ENCODE measurements at places on chromosomes 11 and 22. TPM values are rescaled to one million over a fixed set of nuclear protein-coding genes. Genes with fewer than 3 reads are reported as not detected.

DNA sequence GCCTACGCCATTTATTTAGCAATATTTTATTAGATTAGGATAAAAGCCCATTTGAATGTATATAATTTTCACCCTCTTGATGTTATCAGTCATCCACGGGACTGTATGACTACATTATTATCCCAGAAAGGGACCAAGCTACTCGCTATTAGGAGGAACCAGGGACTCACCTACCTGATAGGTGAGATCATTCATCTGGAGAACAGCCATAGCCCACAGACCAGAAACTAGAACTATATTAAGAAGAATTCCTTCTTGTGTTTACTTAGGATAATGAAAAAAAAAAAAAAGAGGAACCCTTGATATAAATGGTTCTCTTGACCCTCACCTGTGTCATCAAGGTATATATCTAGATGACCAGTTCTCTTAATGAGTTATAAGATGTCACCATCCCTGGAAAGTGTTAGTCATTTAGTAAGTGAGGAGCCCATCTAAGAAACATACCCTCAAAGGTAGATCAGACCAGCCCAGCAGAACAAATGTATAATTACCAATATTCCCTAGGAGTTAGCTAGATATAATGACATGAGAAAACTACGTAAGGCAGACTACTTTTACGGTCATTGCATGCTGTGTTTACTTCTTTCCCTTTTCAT lies 8.0 kb downstream of the SIK3 start:
- H3K4me1 ChIP-seq = peaks cover 6% of the 10 kb centered on the region
- no peak for DNase-seq
- H3K27me3 ChIP-seq = no peaks in the 10 kb centered on the region
- no peaks in the 10 kb centered on the region for H3K36me3 ChIP-seq

GRCh38 chr11:83070731-83071566 lies 748 bp downstream of the RAB30 start:
- no peaks in the 10 kb centered on the region for H3K27me3 ChIP-seq
- peak overlapping the region; percentile 47 for H3K4me3 ChIP-seq
- H3K36me3 ChIP-seq = peaks cover 8% of the 10 kb centered on the region
- H3K4me1 ChIP-seq = peaks cover 8% of the 10 kb centered on the region

GRCh38 chr11:66625041-66625751 lies 8.8 kb downstream of the RBM14 start:
- H3K27me3 ChIP-seq = no peaks in the 10 kb centered on the region
- DNase-seq = no peak
- H3K4me1 ChIP-seq = peaks cover 9% of the 10 kb centered on the region
- no peak overlapping the region for H3K27ac ChIP-seq

DNA sequence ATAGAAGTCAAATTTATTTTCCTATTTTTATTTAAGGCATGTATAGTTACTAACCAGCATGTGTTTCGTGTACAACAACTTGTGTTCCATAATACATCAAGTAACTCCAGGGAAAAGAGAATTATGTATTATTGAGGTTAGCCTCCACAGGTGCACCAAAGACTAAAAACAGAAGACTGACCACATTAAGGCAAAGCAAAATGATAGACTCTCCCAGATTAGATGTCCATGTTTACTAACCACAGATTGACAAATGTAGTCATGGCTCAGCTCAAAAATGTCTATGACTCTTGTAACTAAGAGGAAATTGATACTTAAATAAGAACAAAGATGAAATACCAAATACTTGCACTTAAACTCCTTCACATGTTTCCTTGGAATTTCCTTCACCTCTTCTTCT lies 238.5 kb downstream of the METTL15 start:
- H3K4me3 ChIP-seq = no peak overlapping the region
- DNase-seq = no peak
- H3K36me3 ChIP-seq = no peaks in the 10 kb centered on the region
- no peak overlapping the region for H3K27ac ChIP-seq

DNA sequence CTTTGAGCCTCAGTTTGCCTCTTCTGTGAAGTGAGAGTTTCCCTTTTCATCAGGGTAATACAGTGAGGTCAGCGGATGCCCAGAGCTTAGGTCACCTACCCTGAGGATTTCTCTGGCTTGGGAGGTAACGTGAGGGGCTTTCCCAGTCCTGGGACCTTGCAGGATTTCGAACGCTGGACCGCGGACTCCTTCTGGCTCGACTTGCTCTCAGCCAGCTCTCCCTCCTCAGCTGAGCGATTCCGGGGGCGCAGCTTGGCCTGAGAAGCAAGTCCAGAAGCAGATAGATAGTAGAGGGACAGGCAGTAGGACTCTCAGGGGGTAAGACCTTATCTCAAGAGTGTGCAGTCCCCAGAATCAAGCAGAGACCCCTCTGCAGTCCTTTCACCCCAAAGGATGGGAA lies 24.0 kb downstream of the TNKS1BP1 start:
- no peak for DNase-seq
- H3K36me3 ChIP-seq = peaks cover 28% of the 10 kb centered on the region
- H3K4me1 ChIP-seq = peaks cover 3% of the 10 kb centered on the region
- H3K27me3 ChIP-seq = no peaks in the 10 kb centered on the region

GRCh38 chr11:131064373-131064991 lies 148.2 kb upstream of the SNX19 start:
- no peak overlapping the region for H3K4me3 ChIP-seq
- peak; percentile 49 for DNase-seq
- H3K27ac ChIP-seq = no peak overlapping the region
- no peaks in the 10 kb centered on the region for H3K36me3 ChIP-seq
- H3K27me3 ChIP-seq = no peaks in the 10 kb centered on the region

DNA sequence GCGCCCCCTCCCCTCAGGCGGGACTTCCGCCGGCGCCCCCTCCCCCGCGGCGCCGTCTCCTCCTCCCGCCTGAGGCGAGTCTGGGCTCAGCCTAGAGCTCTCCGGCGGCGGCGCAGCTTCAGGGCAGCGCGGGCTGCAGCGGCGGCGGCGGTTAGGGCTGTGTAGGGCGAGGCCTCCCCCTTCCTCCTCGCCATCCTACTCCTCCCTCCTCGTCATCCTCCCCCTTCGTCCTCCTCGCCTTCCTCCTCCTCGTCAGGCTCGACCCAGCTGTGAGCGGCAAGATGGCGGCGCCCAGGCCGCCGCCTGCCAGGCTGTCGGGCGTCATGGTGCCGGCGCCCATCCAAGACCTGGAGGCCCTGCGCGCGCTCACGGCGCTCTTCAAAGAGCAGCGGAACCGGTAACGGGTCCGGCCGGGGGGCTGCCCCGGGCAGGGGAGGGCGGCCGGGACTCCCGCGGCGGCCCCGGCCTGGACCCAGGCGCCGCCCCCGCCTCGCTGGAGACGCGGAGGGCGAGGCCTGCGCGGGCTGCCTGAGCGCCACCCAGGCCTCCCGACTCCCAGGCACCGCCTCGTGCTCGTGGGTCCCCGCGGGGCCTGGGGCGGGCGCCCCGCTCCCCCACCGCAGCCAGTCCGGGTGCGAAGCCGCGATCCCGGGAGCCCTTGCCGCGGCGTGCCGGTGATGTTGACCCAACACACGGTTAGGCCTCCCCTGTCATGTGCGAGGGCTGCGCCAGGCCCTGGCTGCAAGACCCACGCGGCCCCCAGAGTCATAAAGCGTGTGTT lies at the start of gene ATXN10:
Gene ATXN10 (plus strand): TSS at position 52 of the 781 bp plus-strand sequence. CDS start 230 bp downstream, at position 282.
- H3K4me1 ChIP-seq = peaks cover 16% of the 10 kb centered on the region
- DNase-seq = peak; percentile 57
- H3K27me3 ChIP-seq = no peaks in the 10 kb centered on the region
- H3K4me3 ChIP-seq = peak within 1 kb of the TSS; percentile 71
- peak within 1 kb of the TSS; percentile 63 for H3K27ac ChIP-seq

- DNase-seq = no peak
- H3K27me3 ChIP-seq = no peaks in the 10 kb centered on the region
- H3K4me1 ChIP-seq = no peaks in the 10 kb centered on the region
- no peak overlapping the region for H3K4me3 ChIP-seq
- H3K36me3 ChIP-seq = peaks cover 12% of the 10 kb centered on the region
- no peak overlapping the region for H3K27ac ChIP-seq
Observed at GRCh38 chr11:111645657-111646316, 43.5 kb downstream of the SIK2 start.

NEFH gene
- polyA plus RNA-seq = not detected

CD3E gene
- polyA plus RNA-seq = 5.9 TPM

SLC25A18 gene
- 0.38 TPM for polyA plus RNA-seq

RNH1 gene
- polyA plus RNA-seq = 119 TPM

ACTN3 gene
- not detected for polyA plus RNA-seq

PNPLA5 gene
- polyA plus RNA-seq = not detected

DDX10 gene
- polyA plus RNA-seq = 22.0 TPM
